Smooth muscle cell of the umbilical artery (primary cell): ENCODE measurements at places on chromosomes 6 and 20. TPM values are rescaled to one million over a fixed set of nuclear protein-coding genes. Genes with fewer than 3 reads are reported as not detected.

PPP1R14C gene
- under 0.01 and 0.09 TPM in 2 replicates for total RNA-seq

TNXB gene
- total RNA-seq, result 0.89 and 1.7 TPM in 2 replicates

SLC22A16 gene
- total RNA-seq, result not detected in 2 replicates

RAMACL gene
- 0.74 and 2.1 TPM in 2 replicates for total RNA-seq

CST5 gene
- total RNA-seq, result not detected in 2 replicates
